Suprapubic skin (tissue), 4 donors: ENCODE measurements at places on chromosomes 3 and 15.

GRCh38 chr3:54954521-54954920 is 26.7 kb upstream of the LRTM1 start:
- H3K27ac ChIP-seq, result no peak overlapping the region
- no peaks in the 10 kb centered on the region for H3K36me3 ChIP-seq
- peaks cover 12% of the 10 kb centered on the region for H3K4me1 ChIP-seq
- H3K27me3 ChIP-seq, result no peaks in the 10 kb centered on the region
- no peak for DNase-seq

DNA sequence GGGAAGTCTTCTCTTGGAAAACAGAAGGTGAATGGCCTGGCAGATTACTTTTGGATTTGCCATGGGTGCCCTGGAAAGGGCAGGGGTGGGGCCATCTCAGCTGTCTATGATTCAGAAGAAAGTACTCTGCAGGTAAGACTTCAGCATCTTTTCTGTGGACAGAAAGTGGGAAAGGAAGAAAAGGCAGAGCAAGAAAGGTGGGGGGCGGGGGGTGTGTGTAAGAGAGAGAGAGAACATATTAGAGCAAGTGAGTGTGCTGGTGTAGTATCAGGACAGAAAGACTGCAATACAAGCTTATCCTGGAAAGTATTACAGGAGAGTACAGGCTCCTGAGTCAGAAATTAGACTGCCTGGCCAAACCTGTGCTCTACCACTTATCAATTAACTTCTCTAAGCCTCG is 5.5 kb downstream of the TAGLN3 start:
- H3K27me3 ChIP-seq, result no peaks in the 10 kb centered on the region
- no peak for DNase-seq
- H3K36me3 ChIP-seq, result no peaks in the 10 kb centered on the region
- H3K4me1 ChIP-seq, result peaks cover 3% of the 10 kb centered on the region
- no peak overlapping the region for H3K4me3 ChIP-seq

DNA sequence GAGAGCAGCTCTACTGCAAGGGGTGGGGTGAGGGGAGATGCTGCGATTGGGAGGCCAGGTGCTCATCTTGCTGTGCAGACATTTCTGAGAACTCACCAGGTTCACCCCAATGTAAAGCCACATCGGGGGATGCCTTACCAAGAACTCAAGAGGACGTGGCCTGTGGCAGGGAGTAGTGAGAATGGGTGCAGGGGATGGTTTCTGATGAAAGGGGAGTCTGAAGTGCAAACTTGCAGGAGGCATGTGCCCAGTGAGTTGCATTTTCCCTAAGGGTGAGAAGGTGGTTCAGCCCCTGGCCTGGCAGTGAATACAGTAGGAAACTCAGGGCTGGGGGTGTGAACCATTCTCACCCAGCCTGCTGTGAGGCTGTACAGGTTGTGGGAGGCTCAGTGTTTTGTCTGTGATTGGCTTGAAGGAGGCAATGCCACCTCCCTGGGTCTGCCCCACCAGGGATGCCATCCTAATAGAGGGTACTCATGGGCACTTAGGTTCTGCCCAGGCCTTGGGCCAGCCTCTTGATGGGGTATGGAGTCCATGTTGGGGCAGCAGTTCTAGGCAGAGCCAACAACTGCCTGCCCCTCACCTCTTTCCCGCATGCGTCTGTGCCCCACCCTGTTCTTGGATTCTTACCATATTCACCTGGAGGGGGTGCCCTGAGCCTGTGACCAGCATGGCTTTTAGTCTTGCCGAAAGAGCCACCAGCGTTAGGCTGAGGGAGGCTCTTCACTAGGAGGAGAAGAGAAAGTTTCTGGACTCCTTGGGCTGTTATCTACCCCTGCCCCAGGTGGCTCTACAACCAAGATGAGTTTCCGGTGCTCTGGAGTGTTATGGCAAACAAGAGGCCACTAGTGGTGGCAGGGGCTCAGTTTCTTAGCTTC is 4.5 kb downstream of the HEMK1 start:
- peaks cover 23% of the 10 kb centered on the region for H3K36me3 ChIP-seq
- no peak overlapping the region for H3K27ac ChIP-seq
- no peaks in the 10 kb centered on the region for H3K27me3 ChIP-seq
- peaks cover 43% of the 10 kb centered on the region for H3K4me1 ChIP-seq
- no peak for DNase-seq
- H3K4me3 ChIP-seq, result no peak overlapping the region

DNA sequence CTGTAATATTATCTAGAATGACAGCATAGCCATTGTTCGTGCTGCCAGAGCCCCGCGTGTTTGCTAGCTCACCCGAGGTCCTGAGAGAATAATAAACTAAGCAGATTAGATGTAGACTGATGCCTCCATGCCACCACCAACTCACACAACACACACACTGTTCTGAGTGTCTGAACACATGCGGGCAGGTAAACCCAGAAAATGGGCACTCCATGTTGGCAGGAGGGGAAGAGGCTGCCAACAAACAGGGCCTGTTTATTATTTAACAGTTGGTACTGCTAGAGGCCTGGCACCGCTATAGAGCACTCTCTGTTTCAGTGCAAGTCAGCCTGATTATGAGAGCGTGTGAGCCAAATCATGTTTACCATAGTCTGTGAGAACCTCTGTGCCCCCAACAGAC is 299.0 kb downstream of the ZBTB20 start:
- H3K27me3 ChIP-seq, result no peaks in the 10 kb centered on the region
- H3K36me3 ChIP-seq, result no peaks in the 10 kb centered on the region
- H3K4me1 ChIP-seq, result peaks cover 6% of the 10 kb centered on the region
- no peak overlapping the region for H3K4me3 ChIP-seq

- peaks cover 15% of the 10 kb centered on the region for H3K4me1 ChIP-seq
- peaks cover 12% of the 10 kb centered on the region for H3K27me3 ChIP-seq
- DNase-seq, result no peak
- H3K27ac ChIP-seq, result no peak overlapping the region
- H3K4me3 ChIP-seq, result no peak overlapping the region
- H3K36me3 ChIP-seq, result no peaks in the 10 kb centered on the region
Measured at GRCh38 chr3:184783319-184783718, 28.6 kb upstream of the VPS8 start.

DNA sequence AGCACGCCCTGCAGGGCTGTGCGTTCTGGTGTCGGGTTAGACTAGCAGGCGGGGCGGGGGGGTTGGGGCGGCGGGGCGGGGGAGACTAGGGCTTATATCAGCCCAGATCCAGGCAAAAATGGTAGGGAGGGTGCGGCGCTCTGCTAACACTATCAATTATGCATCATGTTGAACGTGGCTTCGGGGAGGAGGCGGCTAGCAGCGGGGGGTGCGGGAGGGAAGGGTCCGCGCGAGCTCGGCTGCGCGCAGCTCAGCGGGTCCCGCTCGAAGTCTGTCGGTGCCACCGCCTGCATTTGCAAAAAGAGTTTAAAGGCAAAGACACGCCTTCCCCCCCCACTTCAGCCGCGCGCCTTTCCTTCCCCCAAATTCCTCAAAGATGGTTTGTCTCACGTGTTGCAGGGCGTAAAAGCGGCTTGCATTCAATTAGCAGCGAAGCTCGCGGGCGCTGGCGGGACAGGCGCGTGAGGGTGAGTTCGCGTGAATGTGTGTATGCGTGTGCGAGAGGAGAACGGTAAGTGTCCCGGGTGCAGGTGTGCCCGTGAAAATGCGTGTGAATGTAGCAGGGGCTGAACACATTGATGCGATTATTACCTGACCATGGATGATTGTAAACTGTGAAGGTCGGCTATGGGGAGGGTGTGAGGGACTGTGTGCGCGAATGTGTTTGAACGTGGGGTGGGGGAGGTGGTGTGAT is at the start of gene ISLR2:
Gene ISLR2, plus strand, starts transcription at position 432 of the 694 bp plus-strand sequence. CDS start 2,169 bp downstream, outside the sequence.
- DNase-seq, result no peak
- no peak within 1 kb of the TSS for H3K27ac ChIP-seq
- H3K4me1 ChIP-seq, result peaks cover 39% of the 10 kb centered on the region
- peaks cover 90% of the 10 kb centered on the region for H3K27me3 ChIP-seq

- no peak overlapping the region for H3K4me3 ChIP-seq
- H3K27ac ChIP-seq, result peak overlapping the region; percentile 36
- H3K27me3 ChIP-seq, result no peaks in the 10 kb centered on the region
Measured at GRCh38 chr3:12947504-12948369, 106.4 kb upstream of the RPL32 start.

- no peak for DNase-seq
- no peak overlapping the region for H3K27ac ChIP-seq
- no peak overlapping the region for H3K4me3 ChIP-seq
- H3K4me1 ChIP-seq, result no peaks in the 10 kb centered on the region
- no peaks in the 10 kb centered on the region for H3K27me3 ChIP-seq
Measured at GRCh38 chr3:144499001-144499930, 527.6 kb downstream of the DIPK2A start.

GRCh38 chr3:12155828-12156227 is 2.9 kb downstream of the TIMP4 start:
- no peak overlapping the region for H3K27ac ChIP-seq
- H3K4me3 ChIP-seq, result no peak overlapping the region
- H3K4me1 ChIP-seq, result peaks cover 17% of the 10 kb centered on the region

DNA sequence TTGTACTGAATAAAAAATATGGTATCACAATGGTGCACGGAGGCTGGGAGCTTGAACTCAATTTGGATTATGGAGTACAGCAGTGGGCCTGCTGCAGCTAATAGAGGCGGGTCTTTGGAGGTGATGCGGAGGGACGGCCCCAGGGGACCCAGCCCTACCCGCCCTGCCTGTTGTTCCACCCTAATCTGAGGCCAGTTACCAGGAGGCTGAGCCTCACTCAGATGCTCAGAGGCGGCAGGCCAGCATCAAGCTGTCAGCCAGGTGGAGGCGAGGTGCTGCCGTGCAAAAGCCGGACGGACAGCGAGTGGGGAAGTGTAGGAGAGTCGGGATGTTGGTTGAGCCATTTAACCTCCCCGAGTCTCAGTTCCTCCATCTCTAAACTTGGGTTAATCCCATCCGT is 218.5 kb upstream of the RGMA start:
- no peaks in the 10 kb centered on the region for H3K36me3 ChIP-seq
- DNase-seq, result no peak
- no peaks in the 10 kb centered on the region for H3K27me3 ChIP-seq
- H3K4me3 ChIP-seq, result no peak overlapping the region

GRCh38 chr3:32423956-32424557 is 32.4 kb downstream of the CMTM7 start:
- no peaks in the 10 kb centered on the region for H3K36me3 ChIP-seq
- no peak overlapping the region for H3K4me3 ChIP-seq
- no peak for DNase-seq
- H3K27me3 ChIP-seq, result no peaks in the 10 kb centered on the region

DNA sequence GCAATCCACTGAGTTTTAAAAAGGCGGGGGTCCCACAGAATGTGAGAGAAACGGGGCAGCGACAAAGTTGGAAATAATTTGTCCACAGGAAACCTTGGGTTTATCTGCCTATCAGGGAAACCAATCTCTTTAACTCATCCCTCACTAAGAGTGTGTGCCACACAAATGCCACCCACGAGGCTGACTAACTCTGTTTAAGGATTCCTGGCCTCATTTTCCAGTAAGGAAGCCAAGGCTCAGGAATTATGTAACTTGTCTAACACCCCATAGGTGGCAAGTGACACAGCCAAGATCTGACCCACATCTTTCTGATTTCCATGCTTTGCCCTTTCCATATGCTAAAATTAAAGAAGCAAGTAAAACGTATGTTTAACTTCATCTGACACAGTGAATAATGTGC is 263.2 kb downstream of the CNTN3 start:
- H3K27me3 ChIP-seq, result no peaks in the 10 kb centered on the region
- no peaks in the 10 kb centered on the region for H3K36me3 ChIP-seq
- no peaks in the 10 kb centered on the region for H3K4me1 ChIP-seq
- DNase-seq, result no peak
